SK-N-SH (cell line): ENCODE measurements at places on chromosomes 11 and 22.

GRCh38 chr11:19283991-19284390 lies 43.2 kb upstream of the E2F8 start:
- no peak for DNase-seq

- no peak for DNase-seq
Measured at GRCh38 chr11:4610258-4610935, 2.4 kb upstream of the TRIM68 start.

DNA sequence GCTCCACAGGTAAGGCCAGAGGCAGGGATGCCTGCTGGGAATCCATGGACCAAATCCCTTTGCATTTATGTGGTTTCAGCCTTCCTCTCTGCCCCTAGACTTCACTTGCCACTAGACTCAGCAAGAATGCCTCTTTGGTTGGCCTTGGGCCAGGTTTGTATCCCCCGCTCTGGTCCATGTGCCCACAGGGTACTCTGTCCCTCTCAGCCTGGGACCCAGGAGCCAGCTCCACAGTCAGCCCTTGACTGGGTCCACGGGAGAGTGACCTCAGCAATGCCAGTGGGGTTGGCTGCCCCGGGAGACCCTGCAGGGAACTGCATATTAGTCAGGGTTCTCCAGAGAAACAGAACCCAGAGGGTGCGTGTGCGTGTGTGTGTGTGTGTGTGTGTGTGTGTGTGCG lies 28.3 kb upstream of the LINC01488 start:
- DNase-seq, result no peak

- DNase-seq, result no peak
Measured at GRCh38 chr11:79963856-79964645, 523.2 kb upstream of the TENM4 start.

DNA sequence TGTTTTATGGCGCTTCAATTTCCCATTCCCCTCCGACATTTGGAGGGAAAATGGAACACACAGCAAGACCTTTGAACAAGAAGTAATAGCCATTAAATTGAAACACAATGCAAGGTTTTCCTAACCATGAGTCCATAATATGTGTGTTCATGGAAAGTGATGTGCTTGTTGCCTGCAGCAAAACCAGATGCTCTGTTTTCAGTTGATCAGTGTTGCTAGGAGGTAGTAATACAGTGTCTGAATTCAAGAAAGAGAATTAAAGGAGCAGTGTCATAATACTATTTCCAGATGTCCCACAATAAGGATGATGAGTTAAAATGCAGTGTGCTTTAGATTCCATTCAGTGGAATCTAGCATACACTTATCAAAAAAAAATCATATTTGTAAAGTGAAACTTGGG lies 637.4 kb upstream of the API5 start:
- no peak for DNase-seq

GRCh38 chr11:117303101-117303500 lies 12.0 kb downstream of the BACE1-AS start:
- DNase-seq, result no peak

DNA sequence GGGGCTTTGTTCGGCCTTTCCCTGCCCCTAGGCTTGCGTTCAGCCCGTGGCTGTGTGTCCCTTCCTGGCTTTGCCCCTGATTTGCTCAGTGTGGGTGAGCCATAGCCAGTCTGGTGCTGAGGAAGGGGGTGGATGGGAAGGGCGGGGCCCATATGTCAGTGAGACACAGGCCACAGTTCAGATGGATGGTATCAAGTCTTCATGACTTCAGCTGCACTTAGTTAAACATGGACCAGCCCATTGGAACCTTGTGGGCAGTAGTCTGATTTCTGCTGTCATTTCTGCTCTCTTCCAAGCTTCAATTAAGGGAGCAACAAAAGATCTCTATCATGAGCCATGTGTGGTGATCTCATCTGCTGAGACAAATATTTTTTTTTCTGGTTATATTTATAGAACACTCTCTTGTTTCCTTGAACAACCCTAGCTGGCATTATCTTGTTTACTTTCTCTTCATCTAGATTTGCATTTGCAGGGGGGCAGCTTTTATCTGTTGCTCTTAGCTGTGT lies 21.6 kb upstream of the PEX26 start:
- peak; percentile 81 for DNase-seq

DNA sequence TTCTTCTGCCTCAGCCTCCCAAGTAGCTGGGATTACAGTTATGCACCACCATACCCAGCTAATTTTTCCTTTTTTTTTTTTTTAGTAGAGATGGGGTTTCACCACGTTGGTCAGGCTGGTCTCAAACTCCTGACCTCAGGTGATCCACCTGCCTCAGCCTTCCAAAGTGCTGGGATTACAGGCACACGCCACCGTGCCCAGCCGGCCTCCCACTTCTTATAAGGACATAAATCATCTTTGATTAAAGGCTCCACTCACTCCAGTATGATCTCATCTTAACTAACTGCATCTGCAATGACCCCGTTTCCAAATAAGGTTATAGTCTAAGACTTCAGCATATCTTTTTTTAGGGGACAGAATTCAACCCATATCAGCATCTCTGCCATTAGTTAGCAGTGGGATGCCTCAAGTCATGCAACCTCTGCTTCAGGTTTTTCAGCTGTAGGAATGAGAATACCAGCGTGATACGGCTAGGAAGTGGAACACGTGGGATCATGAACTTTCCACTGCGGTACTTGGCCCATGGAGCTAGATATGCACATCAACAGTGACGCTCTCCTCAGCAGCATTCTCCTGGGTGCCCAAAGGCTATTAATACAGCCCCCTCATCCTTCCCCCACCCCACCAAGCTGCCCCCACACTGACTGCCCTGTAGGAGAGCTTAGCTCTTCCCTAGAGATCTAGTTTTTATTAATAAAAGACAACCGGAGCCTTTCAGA lies 41.4 kb downstream of the MCHR1 start:
- DNase-seq, result no peak

- no peak for DNase-seq
Measured at GRCh38 chr22:17102297-17102667, 17.5 kb downstream of the IL17RA start.

DNA sequence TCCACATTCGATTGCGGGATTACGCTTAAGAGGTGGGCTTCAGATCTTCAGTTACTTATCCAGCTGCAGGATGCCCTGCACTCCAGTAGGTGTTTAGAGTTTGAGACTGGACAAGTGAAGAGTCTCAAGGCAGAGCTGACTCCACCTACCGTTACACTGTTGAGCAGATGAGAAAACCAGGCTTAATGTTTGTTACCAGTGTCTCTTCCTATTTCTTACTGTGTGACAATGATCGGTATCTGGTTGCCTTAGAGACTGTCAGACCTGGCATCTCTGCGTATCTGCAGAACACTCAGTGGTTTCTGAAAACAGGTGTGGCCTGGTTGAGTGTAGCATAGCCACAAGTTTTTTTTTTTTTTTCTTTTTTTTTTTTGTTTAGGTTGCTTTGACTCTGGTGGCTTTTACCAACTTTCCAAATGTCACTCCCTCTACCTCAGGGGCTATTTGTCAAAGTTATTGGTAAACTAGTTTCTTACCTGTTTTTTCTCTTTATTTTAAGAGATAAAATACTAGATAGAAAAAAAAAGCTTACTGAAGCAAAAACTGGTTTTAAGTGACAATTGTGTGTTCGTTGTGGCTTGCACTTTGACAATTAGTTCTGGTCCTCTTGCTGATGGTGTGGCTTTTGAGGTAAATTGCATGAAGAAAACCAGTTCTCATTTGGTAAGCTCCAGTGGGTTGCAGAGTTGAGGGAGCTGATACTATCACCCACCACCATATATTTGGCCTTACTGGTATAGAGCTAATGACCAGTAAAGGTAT lies 284.8 kb downstream of the ETS1 start:
- DNase-seq, result peak; percentile 25

DNA sequence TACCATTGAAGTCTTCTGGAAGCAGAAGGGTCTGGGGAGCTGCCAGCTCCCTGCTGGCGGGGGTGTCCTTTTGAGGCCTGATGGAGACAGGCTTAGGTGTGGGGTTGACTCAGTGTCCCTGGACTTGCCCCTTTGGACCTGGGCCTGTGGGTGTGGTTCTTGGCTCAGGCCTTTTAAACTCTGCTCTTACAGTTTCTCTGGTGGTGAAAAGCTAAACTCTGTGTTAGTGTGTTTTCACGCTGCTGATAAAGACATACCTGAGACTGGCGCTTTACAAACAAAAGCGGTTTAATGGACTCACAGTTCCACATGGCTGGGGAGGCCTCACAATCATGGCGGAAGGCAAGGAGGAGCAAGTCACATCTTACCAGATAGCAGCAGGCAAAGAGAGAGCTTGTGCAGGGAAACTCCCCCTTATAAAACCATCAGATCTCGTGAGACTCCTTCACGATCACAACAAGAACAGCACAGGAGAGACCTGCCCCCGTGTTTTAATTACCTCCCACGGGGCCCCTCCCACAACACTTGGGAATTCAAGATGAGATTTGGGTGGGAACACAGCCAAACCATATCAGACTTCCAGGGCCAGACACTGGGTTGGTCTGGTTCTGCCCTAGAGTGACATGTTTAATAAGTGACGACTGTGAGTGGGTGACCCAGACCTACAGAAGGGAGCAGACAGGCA lies 26.5 kb downstream of the GRAMD4 start:
- no peak for DNase-seq

DNA sequence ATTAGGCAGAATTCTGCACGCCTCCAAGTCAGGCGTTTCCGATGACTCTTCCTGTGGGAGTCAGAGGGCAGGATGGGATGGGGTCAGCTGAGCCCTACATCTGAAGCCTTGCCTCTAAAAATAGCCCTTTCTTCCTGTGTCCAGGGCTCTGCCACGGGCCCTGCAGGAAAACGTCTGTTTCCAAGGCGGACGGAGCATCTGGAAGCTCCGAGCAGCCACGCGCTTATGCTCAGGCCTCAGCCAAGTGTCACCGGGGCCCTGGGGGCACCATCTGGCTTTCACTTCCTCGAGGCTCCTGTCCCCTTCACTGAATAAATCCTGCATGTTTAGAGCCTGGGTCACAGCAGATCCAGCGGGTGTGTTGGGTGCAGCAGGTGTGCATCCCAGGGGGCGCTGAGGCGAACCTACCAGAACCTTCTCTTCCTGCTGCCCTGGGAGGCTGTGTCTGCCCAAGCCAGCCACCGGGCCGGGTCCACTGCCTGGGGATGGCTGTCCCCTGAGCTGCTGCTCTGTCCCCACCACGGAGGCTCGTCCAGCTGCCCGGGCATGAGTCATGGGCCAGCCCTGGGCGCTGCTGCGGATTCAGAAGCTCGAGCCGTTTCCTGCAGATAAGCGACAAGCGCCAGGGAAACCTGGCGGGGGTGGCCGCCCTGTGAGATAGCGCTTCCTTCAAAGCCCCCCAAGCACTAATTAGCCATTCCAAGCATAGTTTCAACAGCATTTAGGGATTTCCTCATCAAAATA lies 32.0 kb upstream of the LINC01488 start:
- peak; percentile 90 for DNase-seq

GRCh38 chr11:78812513-78813293 lies 238.0 kb upstream of the NARS2 start:
- DNase-seq, result no peak

- DNase-seq, result no peak
Measured at GRCh38 chr11:61973476-61974162, 6.2 kb upstream of the FTH1 start.

GRCh38 chr22:49372530-49373288 lies 455.0 kb downstream of the BRD1 start:
- DNase-seq, result peak; percentile 67

DNA sequence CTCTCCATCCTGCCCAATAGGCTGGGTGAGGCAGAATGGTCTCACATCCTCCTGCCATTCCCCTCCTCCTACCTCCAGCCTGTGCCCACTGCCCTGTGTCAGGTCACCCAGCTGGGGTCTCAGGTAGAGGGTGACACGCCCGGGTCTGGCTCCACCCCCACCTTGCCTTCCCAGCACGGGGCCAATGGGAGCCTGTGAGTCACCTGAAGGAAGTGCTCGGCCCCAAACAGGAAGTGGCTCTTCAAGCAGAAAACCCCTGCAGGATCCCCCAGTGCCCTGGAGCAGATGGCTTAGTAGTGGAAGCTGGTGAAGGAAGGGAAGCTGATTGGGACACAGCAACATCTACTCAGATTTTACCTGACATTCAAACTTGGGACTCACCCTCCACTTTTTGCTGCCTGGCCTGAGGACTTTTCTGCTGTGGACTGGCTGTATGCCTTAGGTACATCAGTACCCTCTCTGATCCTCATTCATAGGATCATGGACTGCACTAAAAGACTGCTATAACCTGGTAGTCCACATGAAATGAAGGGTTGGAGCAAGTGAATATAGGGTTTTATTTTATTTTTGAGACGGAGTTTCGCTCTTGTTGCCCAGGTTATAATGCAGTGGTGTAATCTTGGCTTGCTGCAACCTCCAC lies 33.4 kb downstream of the GDPD5 start:
- no peak for DNase-seq

GRCh38 chr11:83998921-83999320 lies 712.8 kb upstream of the CCDC90B start:
- DNase-seq, result no peak

DNA sequence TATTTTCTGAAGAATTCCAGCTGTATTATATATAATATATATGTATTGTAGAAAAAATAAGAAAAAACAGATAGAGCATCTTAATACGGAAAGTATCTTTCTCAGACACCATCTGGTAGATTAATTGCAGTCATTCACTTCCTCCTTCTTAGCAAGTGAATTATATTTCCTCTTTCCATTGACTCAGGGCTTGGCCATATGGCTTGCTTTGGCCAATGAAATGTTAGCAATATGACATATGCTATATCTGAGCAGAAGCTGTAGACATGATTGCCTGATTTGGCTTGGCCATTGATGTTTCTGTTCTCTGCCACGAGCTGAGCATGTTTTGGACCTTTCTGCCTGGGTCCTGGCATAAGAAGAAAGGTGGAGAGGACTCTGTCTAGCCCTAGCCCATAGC lies 34.4 kb upstream of the ZBED5 start:
- no peak for DNase-seq

DNA sequence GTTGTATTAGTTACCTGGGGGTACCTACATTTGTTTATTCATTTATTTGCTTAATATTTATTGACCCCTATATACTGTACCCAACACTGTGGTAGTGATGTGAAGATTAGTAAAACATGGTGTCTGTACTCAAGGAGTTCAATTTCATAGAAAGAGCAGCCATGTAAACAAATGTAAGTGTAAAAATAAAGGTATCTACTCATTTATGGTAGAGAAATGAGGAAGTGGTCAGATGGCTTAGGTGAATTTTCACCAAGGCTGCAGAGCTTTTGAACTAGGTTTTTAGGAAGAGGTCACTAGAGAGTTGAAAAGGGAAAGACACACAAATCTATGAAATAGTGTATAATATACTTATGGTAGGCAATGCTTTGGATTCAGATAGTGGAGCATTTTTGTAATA lies 11.1 kb downstream of the CTR9 start:
- no peak for DNase-seq
